ENCODE measurements at places on chromosomes 1 and 21.

DNA sequence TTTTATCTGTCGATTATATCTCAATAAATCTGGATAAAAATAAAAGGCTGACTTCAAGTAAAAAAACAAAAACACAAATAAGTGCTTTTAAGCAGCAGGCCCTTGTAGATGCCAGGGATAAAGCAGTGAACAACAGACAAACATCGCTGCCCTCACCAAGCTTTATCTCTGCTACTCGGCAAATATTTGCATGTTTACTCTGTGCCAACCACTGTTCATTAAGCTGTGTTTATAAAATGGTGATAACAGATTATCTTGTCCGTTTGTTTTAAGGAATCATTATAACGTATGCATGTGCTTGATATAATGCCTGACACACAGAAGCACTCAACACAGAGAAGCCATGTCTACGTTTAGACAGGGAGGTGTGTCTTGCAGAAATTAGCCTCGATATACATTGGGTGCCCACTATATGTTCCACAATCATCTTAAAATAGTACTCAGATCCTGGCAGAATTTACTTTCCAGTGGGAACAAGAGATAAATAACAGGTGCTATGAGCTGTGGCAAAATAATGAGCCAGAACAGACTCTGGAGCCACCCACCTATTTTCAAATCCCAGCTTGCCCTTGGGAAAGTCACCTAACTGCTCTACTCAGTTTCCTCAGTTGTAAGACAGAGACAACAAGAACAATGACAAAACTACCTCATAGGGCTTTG, 47.2 kb downstream of the TRIT1 start:
- DNase-seq = no peak

GRCh38 chr1:228304225-228304624, 96.4 kb downstream of the OBSCN start:
- DNase-seq = no peak

DNA sequence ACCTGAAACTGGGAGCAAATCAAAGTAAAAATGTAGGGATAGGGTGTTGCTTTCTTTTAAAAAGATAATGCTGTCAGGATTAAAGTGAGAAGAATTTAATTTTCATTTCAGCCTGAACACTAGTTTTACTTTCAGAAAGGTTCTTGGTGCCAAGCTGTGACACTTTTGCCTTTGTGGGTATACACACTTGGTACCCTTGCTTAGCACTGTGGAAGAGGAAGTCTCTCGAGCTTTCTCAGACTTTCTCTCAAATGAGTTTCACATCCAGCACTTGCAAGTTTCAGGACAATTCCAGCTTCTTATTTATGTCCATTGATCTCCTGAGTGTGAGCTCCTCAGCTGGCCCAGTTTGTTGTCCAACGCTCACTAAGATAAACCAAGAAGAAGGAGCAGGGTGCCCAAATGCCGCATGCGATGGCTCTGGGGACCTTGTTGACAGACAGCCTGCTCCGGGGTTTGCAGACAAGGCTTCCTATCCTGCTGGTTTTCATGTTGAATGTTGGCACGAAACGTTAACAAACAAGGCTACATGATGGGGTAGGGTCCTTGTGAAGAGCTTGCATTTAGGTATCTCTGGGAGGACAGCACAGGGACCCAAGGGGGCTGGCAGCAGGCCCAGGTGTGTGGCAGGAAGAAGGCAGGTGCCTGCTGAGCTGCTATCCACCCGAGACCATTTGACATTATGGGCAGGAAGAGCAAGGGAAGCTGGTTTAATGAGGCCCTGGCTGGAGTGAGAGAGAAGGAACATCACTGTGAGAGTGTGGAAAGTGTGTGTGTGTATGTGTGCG, 79.7 kb downstream of the POFUT2 start:
- DNase-seq = no peak

DNA sequence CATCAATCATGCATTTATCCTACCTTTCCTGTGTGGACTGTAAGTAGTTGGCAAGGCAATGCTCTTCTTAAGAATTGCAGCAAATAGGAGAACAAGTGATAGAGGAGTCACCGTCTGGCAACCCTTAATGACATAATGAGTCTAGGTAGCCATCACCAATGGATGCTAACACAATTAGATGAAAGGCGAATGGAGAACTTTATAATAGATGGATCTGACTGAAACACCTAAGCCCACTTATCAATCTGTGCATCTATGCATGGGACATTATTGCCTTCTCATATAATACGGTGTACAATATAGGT, 18.9 kb upstream of the CAPN8 start:
- no peak for DNase-seq

DNA sequence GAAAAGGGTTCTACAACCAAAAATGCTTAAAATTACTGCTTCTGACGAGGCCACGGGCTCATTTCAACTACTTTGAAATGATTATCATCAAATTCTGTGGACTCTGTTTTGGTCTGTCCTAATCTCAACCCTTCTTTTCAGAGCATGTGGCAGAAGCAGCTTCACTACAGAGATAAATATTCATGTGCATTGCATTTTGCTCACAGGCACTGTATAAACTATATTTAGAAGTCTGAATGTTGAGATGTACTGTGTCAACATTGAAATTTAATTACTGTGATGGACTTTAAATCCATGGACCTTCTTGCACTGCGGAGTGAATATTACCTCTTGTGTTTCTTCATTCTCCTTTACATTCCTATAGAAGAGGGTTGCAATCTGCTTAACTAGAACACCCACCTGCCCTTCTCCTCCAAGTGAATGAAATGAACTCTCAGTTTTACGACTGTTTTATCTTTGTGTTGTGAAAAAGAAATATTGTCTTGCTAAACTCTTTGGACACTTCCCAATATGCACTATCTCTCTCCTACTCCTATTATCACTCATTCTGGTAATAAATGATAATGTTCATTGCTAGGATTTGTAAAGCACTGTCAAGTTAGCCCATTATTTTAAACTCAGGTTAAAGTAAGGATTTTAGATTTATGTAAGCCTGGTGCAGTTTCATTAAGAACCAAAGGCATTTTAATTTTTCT, 281.2 kb upstream of the ST6GALNAC5 start:
- no peak for DNase-seq
